Stimulated activated CD4-positive, alpha-beta T cell treated with anti-CD3 and anti-CD28 coated beads, Interleukin-15, amount 100 ng/mL, for 48 hours (primary cell): ENCODE measurements at places on chromosomes 4 and X.

DNA sequence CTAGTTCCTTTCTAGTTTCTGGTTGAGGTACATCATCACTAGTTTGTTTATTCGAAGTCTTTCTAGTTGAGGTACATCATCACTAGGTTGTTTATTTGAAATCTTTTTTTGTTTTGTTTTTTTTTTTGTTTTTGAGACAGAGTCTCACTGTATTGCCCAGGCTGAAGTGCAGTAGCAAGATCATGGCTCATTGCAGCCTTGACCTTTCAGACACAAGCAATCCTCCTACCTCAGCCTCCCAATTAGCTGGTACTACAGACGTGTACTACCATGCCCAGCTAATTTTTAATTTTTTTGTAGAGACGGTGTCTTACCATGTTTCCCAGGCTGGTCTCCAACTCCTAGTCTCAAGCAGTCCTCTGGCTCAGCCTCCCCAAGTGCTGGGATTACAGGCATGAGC is 54.9 kb downstream of the CEP135 start:
- DNase-seq: no peak

- no peak for DNase-seq
Observed at GRCh38 chr4:2217726-2218125, 24.2 kb downstream of the HAUS3 start.

GRCh38 chrX:108198420-108198819 is 106.8 kb downstream of the ATG4A start:
- DNase-seq: no peak

DNA sequence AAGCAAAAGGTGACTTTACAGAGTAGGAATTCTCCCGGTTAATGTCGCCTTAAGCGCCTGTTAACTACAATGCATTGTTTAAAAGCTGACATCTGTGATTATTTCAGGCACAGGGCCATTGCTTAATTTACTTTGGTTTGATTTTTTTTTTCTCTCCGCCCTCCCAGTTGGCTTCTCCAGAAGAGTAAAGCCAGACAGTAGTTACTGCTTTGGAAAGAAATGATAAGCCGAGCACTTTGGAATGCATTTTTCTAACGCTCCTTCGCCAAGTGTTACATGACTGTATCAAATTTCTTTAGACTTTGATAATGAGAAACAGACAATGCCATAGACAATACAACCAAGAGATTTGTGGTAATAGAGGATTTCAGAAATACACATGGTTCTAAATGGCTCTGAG is 383.0 kb upstream of the TENM3 start:
- DNase-seq: no peak

DNA sequence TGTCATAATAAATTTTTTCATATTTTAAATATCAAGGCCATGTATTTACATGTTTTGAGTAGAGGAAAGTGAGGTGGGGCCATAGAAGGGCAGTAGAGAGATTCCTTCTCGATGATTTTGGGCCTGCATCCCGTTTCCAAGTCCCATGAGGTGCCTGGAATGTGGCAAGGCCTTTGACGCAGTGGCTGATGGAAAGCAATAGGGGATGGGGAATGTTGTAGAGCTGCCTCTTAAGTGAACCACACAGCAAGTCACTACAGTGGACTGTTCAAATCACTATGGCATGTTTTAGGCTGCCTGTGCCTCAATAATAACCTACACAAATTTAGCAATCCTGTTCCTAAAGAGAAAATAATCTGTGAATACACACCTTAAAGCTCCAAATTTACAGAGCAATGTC is 48.3 kb downstream of the ANXA5 start:
- no peak for DNase-seq

DNA sequence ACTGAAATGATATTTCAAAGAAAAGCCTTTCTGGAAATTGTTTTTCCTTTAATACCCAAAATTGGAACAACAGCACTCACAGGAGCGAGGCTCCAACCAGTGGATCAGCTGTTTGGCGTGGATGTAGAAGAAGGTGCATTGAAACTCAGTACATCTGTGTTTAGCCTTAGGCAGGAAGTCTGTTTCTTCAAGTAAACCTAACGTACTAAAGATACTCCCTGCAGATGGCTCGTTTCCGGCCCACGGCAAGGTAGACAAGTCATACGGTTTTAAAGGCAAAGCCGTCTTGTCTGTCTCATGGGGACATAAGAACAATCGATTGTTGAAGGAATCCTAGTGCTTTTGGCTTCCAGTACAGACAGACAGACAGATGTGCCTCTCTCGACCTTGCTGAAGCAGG is 50.0 kb upstream of the CLCN4 start:
- DNase-seq: no peak

DNA sequence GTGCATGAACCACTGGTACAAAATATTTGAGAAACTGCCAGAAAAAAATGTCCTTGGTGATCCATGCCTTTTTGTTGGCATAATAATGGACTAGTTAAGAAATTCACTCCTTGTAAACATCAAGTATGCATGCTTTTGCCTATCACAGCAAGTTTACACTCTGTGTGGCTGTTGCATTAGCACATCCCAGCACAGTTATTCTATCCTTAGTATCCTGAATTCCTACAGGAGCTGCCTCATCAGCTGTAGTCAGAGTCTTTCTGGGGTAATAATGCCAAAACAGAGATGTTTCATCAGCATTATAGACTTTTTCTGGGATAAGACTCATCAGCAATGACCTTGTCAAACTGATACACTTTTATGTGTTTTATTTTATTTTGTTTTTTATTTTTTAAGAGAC is 82.8 kb downstream of the CHIC2 start:
- DNase-seq: no peak

DNA sequence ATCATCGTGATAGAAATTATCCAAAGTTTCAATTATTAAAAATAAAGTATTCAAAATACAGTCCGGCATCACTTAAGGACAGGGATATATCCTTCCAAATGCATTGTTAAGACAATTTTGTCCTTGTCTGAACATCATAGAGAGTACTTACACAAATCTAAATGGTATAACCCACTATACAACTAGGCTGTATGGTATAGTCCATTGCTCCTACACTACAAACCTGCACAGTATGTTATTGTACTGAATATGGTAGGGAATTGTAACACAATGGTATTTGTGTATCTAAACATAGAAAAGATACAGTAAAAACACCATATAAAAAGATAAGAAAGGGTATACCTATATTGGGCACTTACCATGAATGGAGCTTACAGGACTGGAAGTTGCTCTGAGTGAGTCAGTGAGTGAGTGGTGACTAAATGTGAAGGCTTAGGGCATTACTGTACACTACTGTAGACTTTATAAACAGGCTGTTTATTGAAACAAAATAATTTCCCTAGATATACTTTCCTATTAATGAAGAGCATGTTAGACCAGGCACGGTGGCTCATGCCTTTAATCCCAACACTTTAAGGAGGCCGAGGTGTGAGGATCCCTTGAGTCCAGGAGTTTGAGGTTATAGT is 44.8 kb upstream of the PTPN13 start:
- no peak for DNase-seq

DNA sequence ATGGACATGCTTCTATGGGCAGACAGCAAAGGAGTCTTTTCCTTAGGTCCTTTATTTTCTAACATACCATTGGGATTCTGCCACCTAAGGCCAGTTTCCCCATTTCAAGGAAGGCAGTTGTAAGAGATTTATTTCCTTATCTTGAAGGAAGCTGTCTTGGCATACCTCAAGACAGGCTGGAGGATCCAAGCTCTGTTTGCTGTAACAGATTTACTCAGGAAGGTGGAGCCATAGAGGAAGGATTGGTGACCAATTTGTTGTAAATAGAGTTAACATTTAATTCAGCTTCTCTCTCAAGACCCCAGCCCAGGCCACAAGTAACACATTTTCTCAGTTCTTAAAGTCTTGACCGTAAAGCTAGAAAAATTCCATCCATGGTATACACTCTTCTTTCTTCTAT is 131.6 kb upstream of the TENM3 start:
- no peak for DNase-seq

GRCh38 chrX:38102875-38103274 is 96.5 kb downstream of the SYTL5 start:
- no peak for DNase-seq

DNA sequence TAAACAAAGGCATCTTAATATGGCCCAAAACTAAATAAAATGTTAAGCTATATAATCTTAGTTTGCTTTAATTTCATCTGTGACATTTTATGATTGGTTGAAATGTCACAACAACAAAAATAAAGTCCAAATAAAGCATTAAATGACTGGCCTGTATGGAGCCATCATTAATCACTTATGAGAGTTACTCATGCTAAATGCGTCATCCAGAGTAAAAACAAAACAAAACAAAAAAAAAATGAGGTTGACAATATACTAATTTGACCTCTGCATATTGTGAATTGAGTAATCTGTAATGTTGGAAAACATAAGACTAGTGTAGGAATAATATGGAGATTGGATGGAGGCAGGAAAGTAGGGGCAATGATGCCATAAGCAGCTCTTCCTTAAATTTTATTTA is 139.7 kb downstream of the MAPK10 start:
- no peak for DNase-seq

GRCh38 chr4:110676241-110676640 is 53.4 kb upstream of the PITX2 start:
- DNase-seq: no peak

GRCh38 chr4:117084866-117085701 is at the start of gene TRAM1L1:
Gene TRAM1L1 (minus strand): TSS chr4:117085576. CDS start chr4:117085393, 183 bp downstream.
- no peak for DNase-seq

DNA sequence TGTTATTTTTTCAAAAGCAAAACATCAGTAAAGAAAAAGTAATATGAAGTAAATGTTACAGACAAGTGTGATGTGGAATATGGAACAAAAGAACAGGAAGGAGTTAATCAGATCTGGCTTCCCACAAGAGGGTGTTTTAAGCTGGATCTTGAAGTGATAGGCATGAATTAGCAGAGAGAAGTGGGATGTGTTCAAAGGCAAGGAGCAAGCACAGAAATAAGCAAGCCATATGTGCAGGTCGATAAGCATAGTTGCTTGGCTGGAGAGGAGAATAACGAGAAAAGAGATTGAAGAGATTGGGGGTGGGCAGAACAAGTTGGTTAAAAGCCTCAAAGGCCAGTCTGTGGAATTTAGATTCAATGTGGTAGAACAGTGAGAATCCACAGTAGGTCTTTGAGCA is 60.9 kb upstream of the PRPS1 start:
- DNase-seq: no peak

GRCh38 chr4:121057466-121057922 is 14.8 kb downstream of the NDNF start:
- no peak for DNase-seq

GRCh38 chr4:6049985-6050384 is 31.8 kb upstream of the C4orf50 start:
- no peak for DNase-seq

DNA sequence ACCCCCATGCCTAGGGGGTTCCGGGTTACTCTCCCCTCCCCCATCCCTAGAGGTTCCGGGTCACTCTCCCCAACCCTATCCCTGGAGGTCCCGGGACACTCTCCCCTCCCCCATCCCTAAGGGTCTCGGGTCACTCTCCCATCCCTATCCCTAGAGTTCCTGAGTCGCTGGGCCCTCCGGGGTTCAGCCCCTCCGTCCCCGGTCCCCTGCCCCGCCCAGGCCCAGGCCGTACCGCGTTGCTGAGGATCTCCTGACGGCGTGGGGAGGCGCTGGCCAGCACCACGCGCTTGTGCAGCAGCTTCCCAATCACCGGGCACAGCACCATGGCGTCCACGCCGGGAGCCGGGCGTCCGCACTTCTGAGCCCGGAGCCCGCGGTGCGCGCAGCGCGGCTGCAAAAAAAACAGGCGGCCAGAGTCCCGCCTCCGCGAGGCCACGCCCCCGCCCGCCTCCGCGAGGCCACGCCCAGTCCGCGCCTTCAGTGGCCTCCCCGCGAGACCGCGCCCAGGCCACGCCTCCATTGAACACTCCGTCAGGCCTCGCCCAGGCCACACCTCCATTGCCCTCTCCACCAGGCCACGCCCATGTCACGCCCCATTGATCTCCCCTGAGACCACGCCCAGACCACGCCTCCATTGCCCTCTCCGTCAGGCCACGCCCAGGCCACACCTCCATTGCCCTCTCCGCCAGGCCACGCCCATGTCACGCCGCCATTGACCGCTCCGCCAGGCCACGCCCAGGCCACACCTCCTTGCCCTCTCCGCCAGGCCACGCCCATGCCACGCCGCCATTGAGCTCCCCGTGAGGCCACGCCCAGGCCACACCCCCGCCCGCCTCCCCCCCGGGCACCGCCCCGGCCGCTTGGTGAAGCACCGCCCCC is at the start of gene ASMTL:
Gene ASMTL (minus strand): TSS at position 394 of the 879 bp plus-strand sequence. CDS start 69 bp downstream, at position 325.
- DNase-seq: peak; percentile 100

DNA sequence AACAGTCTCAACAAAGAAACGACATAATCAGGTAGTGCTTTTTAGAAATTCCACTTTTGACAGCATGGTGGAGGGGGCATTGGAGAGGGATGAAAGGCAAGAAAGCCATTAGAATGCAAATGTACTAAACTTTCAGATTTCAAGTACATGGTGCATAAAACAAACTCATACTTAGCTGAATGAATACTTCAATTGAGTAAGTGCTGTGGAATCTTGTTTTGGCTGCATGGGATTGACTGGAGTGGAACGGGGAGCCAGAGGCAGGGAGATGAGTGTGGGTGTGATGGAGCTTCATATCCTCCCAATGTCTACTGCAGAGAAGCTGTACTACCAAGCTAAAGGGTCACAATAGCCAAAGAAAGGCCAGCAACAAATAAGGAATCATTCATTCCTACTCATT is 52.4 kb downstream of the USP46 start:
- no peak for DNase-seq

DNA sequence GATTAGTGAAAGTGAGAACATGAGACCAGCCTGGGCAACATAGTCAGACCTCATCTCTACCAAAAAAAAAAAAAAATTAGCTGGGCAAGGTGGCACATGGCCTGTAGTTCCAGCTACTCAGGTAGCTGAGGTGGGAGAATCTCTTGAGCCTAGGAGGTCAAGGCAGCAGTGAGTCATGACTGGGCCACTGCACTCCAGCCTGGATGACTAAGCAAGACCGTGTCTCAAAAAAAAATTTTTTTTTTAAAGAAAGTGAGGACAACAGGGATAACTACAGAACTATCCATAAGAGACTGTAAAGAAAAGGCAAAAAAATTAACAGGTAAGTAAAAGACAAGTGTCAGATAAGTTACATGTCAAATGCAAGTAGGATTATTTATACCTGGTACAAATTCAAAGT is 13.5 kb upstream of the SPP1 start:
- no peak for DNase-seq

DNA sequence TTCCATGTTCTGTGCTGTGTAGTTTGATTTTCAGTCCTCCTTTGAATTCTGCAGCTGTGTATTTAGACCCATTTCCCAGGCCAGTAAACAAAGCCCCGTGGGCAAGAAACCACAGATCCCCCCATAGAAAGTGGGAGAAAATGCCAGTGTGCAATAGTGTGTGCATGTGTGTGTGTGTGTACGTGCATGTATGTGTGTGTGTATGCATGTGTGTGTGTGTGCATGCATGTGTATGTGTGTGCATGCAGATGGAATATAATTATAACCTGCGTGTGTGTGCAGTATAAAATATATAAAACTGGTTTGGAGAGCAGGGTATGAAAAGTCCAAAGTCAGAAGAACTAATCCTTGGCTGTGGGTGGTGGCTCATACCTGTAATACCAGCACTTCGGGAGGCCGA is 5.2 kb upstream of the CD99 start:
- DNase-seq: no peak

- no peak for DNase-seq
Observed at GRCh38 chr4:157664726-157665125, 444.2 kb downstream of the GRIA2 start.

- DNase-seq: no peak
Observed at GRCh38 chr4:153763404-153763803, 3.6 kb upstream of the RNF175 start.
